ENCODE measurements at places on chromosomes 5 and 9. TPM values are rescaled to one million over a fixed set of nuclear protein-coding genes. Genes with fewer than 3 reads are reported as not detected.

Gene ZNF367
- 40.2 TPM for total RNA-seq

Gene PCDHA10
- not detected for total RNA-seq

Gene TAS2R1
- total RNA-seq, result not detected

Gene INSYN2B
- total RNA-seq, result not detected

Gene RNF183
- total RNA-seq, result not detected

DNA sequence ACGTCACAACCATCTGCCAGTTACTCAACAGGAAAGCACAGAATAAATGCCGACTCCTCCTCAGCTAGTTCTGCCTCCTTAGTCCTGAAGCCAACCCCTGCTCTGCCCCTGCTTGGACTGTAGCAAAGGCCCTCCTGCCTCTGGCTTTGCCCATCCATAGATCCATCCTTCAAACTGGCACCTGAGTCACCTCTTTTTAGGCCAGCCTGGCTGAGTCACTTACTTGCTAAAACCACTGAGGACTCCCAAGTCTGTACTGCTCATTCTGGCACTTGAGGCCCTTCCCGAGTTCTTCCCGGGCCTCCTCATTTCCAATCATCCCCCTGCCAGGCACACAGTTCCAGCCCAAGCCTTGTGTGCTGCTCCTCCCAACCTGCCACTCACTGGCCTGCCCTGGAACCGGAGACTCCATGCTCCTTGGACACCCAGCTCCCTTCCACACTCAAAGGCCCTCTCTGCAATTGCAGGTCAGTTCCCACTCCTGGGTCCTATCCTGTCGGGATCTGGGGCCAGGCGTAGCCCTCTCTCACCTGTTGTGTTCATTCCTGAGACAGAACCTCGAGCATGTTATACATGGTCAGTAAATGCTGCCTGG lies 220.1 kb downstream of the DAB2IP start:
- no peaks in the 10 kb centered on the region for H3K36me3 ChIP-seq
- H3K27me3 ChIP-seq, result no peaks in the 10 kb centered on the region
- no peak overlapping the region for H3K4me3 ChIP-seq
- H3K27ac ChIP-seq, result no peak overlapping the region
- no peaks in the 10 kb centered on the region for H3K4me1 ChIP-seq
- no peak for DNase-seq

GRCh38 chr5:35246900-35247647 lies 16.8 kb upstream of the PRLR start:
- H3K4me3 ChIP-seq, result no peak overlapping the region
- DNase-seq, result no peak
- peaks cover 3% of the 10 kb centered on the region for H3K4me1 ChIP-seq
- H3K27me3 ChIP-seq, result peaks cover 20% of the 10 kb centered on the region

- H3K36me3 ChIP-seq, result no peaks in the 10 kb centered on the region
- H3K27me3 ChIP-seq, result no peaks in the 10 kb centered on the region
- H3K27ac ChIP-seq, result no peak overlapping the region
- DNase-seq, result no peak
- H3K4me1 ChIP-seq, result no peaks in the 10 kb centered on the region
These were observed 5.7 kb downstream of the PDE6A start for GRCh38 chr5:149938791-149939358.

- H3K4me3 ChIP-seq, result no peak overlapping the region
- H3K27ac ChIP-seq, result no peak overlapping the region
- no peaks in the 10 kb centered on the region for H3K27me3 ChIP-seq
These were observed 67.1 kb upstream of the PPP2R2B start for GRCh38 chr5:146945617-146946084.

DNA sequence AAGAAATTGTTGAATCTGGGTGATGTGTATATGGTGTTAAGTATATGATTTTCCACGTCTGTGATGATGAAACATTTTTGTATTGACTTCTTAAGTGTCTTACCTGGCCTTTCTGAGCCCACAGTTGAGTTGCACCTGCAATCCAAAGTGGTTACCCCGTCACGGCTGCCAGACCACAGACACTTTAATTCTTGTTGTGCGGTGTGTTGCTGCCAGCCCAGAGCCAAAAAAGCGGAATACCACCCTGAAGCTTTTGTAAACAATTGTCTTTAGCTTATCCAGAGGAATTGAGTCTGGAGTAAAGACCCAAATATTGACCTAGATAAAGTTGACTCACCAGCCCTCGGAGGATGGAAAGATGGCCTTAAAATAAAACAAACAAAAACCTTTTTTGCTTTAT lies 35.1 kb downstream of the MTAP start:
- H3K4me3 ChIP-seq, result no peak overlapping the region
- no peak overlapping the region for H3K27ac ChIP-seq
- H3K4me1 ChIP-seq, result peaks cover 27% of the 10 kb centered on the region
- H3K27me3 ChIP-seq, result no peaks in the 10 kb centered on the region
- DNase-seq, result no peak

- peaks cover under 1% of the 10 kb centered on the region for H3K27me3 ChIP-seq
- H3K4me1 ChIP-seq, result no peaks in the 10 kb centered on the region
- no peaks in the 10 kb centered on the region for H3K36me3 ChIP-seq
- no peak for DNase-seq
- H3K4me3 ChIP-seq, result no peak overlapping the region
These were observed 88.4 kb upstream of the CCDC152 start for GRCh38 chr5:42668254-42668653.

DNA sequence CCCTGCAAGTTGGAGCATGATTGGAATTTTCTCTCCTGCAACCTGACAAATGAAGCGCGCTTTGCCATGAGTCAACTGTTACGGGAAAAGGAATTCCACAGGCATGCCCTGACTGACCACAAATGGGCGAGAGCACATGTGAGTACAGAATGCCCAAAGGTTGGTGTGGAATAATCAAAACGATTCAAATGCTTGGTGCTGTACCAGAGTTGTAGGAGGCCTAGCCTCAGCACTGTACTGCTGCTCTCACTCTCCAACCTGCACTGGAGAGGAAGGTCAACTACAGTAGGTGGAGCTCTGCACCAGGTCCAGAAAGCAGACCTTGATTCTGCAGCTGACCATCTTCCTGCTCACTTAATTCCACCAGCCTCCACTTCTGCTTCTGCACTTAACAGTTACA lies 406.9 kb upstream of the ACTBL2 start:
- no peaks in the 10 kb centered on the region for H3K4me1 ChIP-seq
- no peak overlapping the region for H3K4me3 ChIP-seq
- no peaks in the 10 kb centered on the region for H3K36me3 ChIP-seq
- DNase-seq, result no peak

DNA sequence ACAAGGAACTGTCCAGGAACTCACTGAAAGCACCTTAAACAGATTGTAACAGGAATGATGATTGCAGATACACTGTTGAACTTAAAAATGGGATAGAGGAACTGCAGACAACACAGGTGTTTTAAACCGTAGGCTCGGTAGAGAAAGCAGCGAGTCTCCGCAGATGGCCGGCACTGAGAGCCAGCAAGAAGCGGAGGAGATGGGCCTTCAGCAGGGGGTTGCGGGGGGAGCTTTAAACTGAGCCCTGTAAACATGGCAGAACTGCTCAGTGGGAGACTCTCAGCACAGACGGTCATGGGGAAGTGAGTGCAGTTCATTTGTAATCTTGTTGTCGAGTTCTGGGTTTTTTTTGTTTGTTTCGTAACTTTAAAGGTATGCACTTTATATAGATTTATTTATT lies 155.1 kb upstream of the OTULINL start:
- no peak overlapping the region for H3K4me3 ChIP-seq
- H3K27ac ChIP-seq, result no peak overlapping the region
- H3K27me3 ChIP-seq, result no peaks in the 10 kb centered on the region
- H3K4me1 ChIP-seq, result peaks cover 39% of the 10 kb centered on the region

DNA sequence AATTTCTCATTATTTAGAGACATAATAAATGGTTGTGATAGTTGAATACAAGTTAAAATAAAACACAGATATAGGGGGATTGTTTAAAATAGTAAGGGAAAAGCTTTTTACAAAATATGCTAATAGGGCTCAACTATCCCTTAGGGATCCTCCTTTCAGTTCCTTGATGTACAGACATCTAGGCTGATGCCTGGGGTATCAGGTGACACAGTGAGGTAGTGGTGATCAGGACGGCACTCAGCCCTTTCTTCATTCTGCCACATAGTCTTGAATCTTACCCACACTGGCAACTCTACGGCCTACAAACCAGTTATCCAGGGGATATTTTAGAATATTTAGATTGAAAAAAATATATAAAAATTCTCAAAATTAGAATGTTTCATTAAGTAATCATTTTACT lies 12.5 kb upstream of the SLC35D2 start:
- H3K4me1 ChIP-seq, result peaks cover 27% of the 10 kb centered on the region
- H3K4me3 ChIP-seq, result no peak overlapping the region
- H3K36me3 ChIP-seq, result peaks cover 51% of the 10 kb centered on the region
- DNase-seq, result no peak
- no peaks in the 10 kb centered on the region for H3K27me3 ChIP-seq
- H3K27ac ChIP-seq, result no peak overlapping the region

DNA sequence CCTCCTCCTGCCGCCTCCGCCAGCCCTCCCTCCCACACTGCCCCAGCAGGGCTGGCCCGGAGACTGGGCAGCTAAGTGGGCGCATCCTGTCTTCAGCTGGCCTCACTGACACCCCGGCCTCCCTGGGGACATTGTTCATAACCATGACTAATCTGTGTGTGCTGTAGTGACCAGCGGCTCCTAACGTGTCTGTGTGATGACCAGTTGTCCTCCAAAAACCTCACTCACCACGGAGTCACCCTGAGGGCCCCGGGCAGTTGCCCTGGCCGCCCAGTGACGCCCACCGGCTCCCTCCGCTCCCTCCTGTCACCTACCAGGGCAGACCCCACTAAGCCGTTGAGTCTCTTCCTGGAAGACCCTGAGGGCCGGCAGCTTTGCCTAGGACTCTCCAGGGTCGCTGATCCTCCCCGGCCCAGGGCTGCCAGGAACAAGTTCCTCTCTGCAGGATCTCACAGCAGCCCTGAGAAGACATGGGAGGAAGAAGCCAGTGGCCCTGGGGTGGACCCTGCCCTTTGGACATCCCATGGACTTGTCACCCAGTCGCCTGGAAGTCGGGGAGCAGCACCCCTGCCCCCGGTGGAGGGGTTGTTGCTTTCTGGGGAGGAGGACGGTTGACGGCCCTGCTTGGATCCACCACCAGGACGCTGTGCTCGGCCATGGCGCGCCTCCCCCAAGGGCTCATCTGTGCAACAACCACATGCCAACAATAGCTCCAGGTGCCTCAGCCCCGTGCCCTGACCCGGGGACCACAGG lies 110.2 kb upstream of the LMX1B start:
- peaks cover 9% of the 10 kb centered on the region for H3K27me3 ChIP-seq
- no peaks in the 10 kb centered on the region for H3K36me3 ChIP-seq
- no peak overlapping the region for H3K27ac ChIP-seq

All from activated naive CD8-positive, alpha-beta T cell treated with anti-CD3 and anti-CD28 coated beads for 36 hours (primary cell).